ENCODE measurements at places on chromosomes 5 and 9. TPM values are rescaled to one million over a fixed set of nuclear protein-coding genes. Genes with fewer than 3 reads are reported as not detected.

The ANXA2R gene
- total RNA-seq = 0.17 TPM

DNA sequence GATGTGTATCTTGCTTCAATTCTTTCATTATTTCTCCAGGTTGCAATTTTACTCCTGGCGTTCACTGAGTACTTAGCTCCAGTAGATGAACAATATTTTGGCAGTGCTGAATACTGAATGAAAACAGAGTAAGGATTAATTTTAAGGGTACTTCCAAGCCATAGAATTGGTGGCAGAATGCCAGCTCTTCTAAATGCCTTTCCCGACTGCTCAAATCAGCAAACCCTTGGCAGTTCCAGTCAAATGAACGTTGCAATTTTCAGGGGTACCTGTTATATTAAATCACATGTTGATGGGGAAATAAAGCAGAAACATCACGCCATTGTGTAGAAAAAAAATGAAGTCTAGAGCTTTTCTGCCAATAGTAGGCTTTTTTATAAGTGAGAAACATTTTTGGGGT is 282.4 kb upstream of the RPS23 start:
- no peak overlapping the region for H3K4me3 ChIP-seq
- no peak overlapping the region for H3K27ac ChIP-seq
- no peaks in the 10 kb centered on the region for H3K27me3 ChIP-seq
- no peaks in the 10 kb centered on the region for H3K36me3 ChIP-seq
- no peak for DNase-seq

The DNAJC18 gene
- total RNA-seq = 22.0 TPM

The JMY gene
- 13.9 TPM for total RNA-seq

The WNT8A gene
- 0.27 TPM for total RNA-seq

GRCh38 chr5:56025151-56025885 is 30.6 kb upstream of the IL6ST start:
- no peak for DNase-seq
- H3K4me3 ChIP-seq = no peak overlapping the region
- H3K36me3 ChIP-seq = no peaks in the 10 kb centered on the region

- no peak overlapping the region for H3K27ac ChIP-seq
- no peaks in the 10 kb centered on the region for H3K36me3 ChIP-seq
Observed at GRCh38 chr5:173895401-173896165, 7.4 kb downstream of the CPEB4 start.

GRCh38 chr5:124849774-124850173 is 103.3 kb upstream of the ZNF608 start:
- no peaks in the 10 kb centered on the region for H3K36me3 ChIP-seq
- DNase-seq = no peak
- no peaks in the 10 kb centered on the region for H3K27me3 ChIP-seq
- no peak overlapping the region for H3K27ac ChIP-seq
- no peaks in the 10 kb centered on the region for H3K4me1 ChIP-seq

DNA sequence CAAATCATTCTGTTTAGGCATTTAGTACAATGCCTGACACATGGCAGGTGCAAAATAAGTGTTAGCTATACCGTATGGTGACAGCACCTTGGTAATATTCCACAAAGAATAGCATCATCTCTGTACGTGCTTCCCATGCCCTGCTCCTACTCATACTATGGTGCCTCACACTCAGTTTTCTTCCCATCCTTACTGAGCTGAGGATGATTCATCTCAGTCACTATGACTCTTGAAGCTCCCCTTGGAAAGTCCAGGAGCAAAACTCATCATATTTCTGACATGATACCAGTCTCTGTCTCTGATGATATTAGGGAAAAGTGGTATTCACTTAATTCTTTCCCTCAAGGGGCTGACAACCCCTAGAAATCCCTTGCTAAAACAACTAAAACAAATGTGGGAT is 423.3 kb downstream of the EFNA5 start:
- H3K27ac ChIP-seq = no peak overlapping the region
- no peaks in the 10 kb centered on the region for H3K4me1 ChIP-seq
- no peak overlapping the region for H3K4me3 ChIP-seq
- no peaks in the 10 kb centered on the region for H3K36me3 ChIP-seq
- H3K27me3 ChIP-seq = no peaks in the 10 kb centered on the region

The CDK9 gene
- 87.5 TPM for total RNA-seq

DNA sequence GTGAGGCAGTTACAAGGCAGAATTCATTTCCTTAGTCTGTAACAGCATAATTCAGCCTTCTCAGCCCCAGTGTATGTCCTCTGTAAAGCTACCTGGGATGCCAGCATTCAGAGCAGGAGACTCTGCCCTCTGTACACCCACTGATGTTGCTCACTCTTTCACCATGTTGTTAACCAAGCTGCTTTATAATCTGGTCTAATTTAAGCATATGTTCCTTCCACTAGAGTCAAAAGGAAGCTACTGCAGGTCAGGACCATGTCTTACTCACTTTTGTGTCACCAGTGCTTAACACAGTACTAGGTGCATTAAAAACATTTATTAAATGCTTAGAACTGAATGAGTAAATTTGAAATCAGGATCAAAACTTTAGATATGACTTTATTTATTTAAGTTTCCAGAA is 185.6 kb downstream of the FBXL17 start:
- H3K4me3 ChIP-seq = no peak overlapping the region
- H3K4me1 ChIP-seq = peaks cover 2% of the 10 kb centered on the region
- DNase-seq = no peak
- H3K36me3 ChIP-seq = no peaks in the 10 kb centered on the region
- no peaks in the 10 kb centered on the region for H3K27me3 ChIP-seq

DNA sequence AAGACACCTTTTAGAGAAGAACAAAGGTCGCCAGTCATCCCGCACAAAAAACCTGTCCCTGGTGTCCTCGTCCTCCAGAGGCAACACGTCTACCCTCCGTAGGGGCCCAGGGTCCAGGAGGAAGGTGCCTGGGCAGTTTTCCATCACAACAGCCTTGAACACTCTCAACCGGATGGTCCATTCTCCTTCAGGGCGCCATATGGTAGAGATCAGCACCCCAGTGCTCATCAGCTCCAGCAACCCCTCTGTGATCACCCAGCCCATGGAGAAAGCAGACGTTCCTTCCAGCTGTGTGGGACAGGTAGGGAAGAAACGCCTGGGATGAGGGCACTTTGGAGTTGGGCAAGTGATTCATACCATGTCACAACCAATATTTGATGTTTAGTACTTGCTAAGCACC is 77.4 kb downstream of the SH3RF2 start:
- H3K27ac ChIP-seq = no peak overlapping the region
- DNase-seq = no peak
- H3K27me3 ChIP-seq = no peaks in the 10 kb centered on the region

The C1QTNF3 gene
- total RNA-seq = 1.0 TPM

DNA sequence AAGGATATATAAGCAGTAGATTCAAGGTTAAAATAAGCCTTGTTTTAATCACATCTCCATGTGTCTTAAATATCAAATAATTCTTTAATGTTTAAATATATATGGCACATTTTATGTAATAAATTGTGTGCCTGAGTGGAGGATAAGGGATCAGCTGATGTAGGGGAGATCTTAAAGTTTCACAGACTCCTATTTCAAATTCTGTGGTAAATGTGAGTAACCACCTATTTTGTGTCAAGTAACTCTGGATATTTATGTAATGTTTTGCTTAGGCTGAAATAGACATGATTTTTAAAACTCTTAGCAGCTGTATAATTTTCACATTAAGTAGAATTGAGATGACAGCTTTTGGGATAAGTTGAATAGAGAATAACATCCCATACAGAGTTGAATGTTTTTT is 41.3 kb upstream of the ITGA2 start:
- no peaks in the 10 kb centered on the region for H3K36me3 ChIP-seq
- no peak overlapping the region for H3K4me3 ChIP-seq
- no peaks in the 10 kb centered on the region for H3K4me1 ChIP-seq
- H3K27ac ChIP-seq = no peak overlapping the region
- DNase-seq = no peak
- no peaks in the 10 kb centered on the region for H3K27me3 ChIP-seq

GRCh38 chr5:173989432-173990082 is 587 bp downstream of the C5orf47 start:
- H3K4me1 ChIP-seq = no peaks in the 10 kb centered on the region
- H3K4me3 ChIP-seq = no peak overlapping the region
- H3K36me3 ChIP-seq = no peaks in the 10 kb centered on the region
- H3K27ac ChIP-seq = no peak overlapping the region
- no peaks in the 10 kb centered on the region for H3K27me3 ChIP-seq

The PCDHB14 gene
- 2.9 TPM for total RNA-seq

- no peaks in the 10 kb centered on the region for H3K36me3 ChIP-seq
- H3K4me1 ChIP-seq = no peaks in the 10 kb centered on the region
- H3K4me3 ChIP-seq = no peak overlapping the region
- no peak for DNase-seq
- H3K27ac ChIP-seq = no peak overlapping the region
- H3K27me3 ChIP-seq = no peaks in the 10 kb centered on the region
Observed at GRCh38 chr5:38494763-38495162, 61.7 kb downstream of the LIFR start.

GRCh38 chr9:95021166-95021886 is 294.8 kb downstream of the AOPEP start:
- H3K27me3 ChIP-seq = no peaks in the 10 kb centered on the region
- H3K36me3 ChIP-seq = peaks cover 3% of the 10 kb centered on the region
- H3K4me1 ChIP-seq = no peaks in the 10 kb centered on the region
- no peak overlapping the region for H3K4me3 ChIP-seq

GRCh38 chr5:12073426-12073825 is 169.2 kb upstream of the CTNND2 start:
- H3K4me1 ChIP-seq = no peaks in the 10 kb centered on the region
- no peak overlapping the region for H3K4me3 ChIP-seq
- no peaks in the 10 kb centered on the region for H3K36me3 ChIP-seq

- DNase-seq = no peak
- H3K4me1 ChIP-seq = no peaks in the 10 kb centered on the region
- no peaks in the 10 kb centered on the region for H3K27me3 ChIP-seq
- H3K36me3 ChIP-seq = no peaks in the 10 kb centered on the region
- H3K27ac ChIP-seq = no peak overlapping the region
Observed at GRCh38 chr5:96896276-96896675, 20.0 kb downstream of the ERAP2 start.

The PCDHGA6 gene
- 1.3 TPM for total RNA-seq

DNA sequence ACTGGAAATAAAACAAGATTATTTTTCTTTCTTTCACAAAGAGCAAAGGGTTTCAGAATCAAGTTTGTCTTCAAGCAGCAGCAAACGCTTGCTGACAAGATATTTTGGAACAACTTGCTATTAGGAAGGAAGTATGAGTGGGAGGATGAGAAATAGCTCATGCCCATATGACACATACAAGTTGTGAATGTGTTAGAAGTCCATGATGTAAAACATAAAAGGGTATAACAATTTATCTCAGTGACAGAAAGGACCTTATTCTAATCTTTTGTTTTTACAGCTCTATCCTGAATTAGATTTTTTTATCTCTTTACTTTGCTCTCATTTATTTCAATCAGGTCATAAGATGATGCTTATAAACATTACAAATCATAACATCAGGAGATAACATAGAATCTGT is 516.6 kb upstream of the MEF2C start:
- no peak overlapping the region for H3K4me3 ChIP-seq
- no peaks in the 10 kb centered on the region for H3K27me3 ChIP-seq
- H3K36me3 ChIP-seq = no peaks in the 10 kb centered on the region
- no peak for DNase-seq
- no peaks in the 10 kb centered on the region for H3K4me1 ChIP-seq

The FAM163B gene
- total RNA-seq = 0.38 TPM

DNA sequence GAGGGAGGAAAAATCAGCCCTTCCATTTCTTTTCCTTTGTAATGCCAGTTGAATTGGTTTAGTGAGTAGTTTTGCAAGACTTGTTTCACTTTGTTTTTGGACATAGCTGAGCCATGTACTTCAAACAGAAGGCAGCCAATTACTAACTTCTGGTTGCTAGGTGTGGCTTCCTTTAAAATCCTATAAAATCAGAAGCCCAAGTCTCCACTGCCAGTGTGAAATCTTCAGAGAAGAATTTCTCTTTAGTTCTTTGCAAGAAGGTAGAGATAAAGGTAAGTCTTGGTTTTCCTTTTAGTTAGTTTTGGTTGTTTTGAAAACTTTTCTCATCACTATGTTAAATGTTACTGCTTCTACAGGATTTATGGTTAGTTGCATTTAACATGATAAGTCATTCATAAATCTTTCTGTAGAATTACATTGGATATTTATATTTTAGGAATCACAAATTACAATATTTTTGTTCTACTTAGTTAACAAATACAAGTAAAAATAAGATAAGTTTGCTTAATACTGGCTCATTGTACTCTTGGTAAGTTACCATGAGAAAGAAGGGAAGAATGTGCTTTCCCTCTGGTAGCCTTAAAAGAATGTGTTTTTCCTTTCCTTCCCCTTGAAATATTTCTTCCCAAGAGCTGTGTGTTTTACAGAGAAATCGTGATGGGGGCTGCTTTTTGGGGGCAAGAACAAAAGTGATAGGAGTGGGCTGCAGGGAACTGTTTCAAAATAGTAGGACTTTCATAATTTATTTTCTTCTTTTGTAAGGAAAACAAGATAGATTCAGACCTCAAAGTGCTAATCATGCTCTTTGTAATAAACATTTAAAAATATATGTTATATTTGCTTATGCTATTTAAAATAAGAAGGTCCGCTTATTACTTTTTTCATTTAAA is at the start of gene ANXA1:
TSS of gene ANXA1 (plus strand) at position 213 of the 890 bp plus-strand sequence. CDS start 6,671 bp downstream, outside the sequence.
- peak within 1 kb of the TSS; percentile 17 for H3K27ac ChIP-seq
- H3K4me1 ChIP-seq = 0 out of 2 replicates have a peak, but pooled peaks cover 4% of the 10 kb centered on the region
- DNase-seq = no peak
- H3K27me3 ChIP-seq = no peaks in the 10 kb centered on the region

DNA sequence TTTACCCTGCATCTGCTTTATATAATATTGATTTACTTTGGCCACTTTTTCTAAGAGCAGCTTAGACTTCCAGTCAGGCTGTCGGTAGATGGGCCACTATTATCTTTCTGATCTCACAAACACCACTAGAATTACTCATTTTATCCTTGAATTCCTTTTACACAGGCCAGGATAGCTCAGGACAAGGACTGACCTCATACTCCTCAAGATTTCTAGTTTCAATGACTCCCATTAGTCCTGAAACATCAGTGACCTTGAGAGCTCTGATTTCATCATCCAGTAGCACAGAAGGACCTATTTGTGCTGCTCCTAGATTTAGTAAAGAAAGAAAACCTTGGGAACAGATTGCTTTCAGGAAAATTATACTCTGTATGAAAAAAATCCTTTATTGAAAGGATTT is 727.9 kb upstream of the PTPRD start:
- no peak for DNase-seq
- H3K4me1 ChIP-seq = no peaks in the 10 kb centered on the region
- H3K36me3 ChIP-seq = no peaks in the 10 kb centered on the region
- H3K27ac ChIP-seq = no peak overlapping the region

The ARL14EPL gene
- total RNA-seq = not detected

The FSTL4 gene
- 6.1 TPM for total RNA-seq

- H3K36me3 ChIP-seq = no peaks in the 10 kb centered on the region
- no peaks in the 10 kb centered on the region for H3K4me1 ChIP-seq
- no peak overlapping the region for H3K4me3 ChIP-seq
- no peak overlapping the region for H3K27ac ChIP-seq
- H3K27me3 ChIP-seq = no peaks in the 10 kb centered on the region
- no peak for DNase-seq
Observed at GRCh38 chr9:99075246-99075912, 29.5 kb upstream of the TGFBR1 start.

- H3K36me3 ChIP-seq = no peaks in the 10 kb centered on the region
- peaks cover 15% of the 10 kb centered on the region for H3K4me1 ChIP-seq
- H3K27me3 ChIP-seq = no peaks in the 10 kb centered on the region
- no peak for DNase-seq
Observed at GRCh38 chr5:76473661-76474060, 70.6 kb downstream of the IQGAP2 start.

GRCh38 chr9:81456431-81457006 is 232.8 kb downstream of the TLE1 start:
- no peaks in the 10 kb centered on the region for H3K27me3 ChIP-seq
